ENCODE measurements at places on chromosomes 12 and 14.

- no peak for DNase-seq
Measured at GRCh38 chr12:102879144-102879763, 37.8 kb downstream of the PAH start.

GRCh38 chr12:5268424-5269210, 163.3 kb upstream of the NTF3 start:
- no peak for DNase-seq

DNA sequence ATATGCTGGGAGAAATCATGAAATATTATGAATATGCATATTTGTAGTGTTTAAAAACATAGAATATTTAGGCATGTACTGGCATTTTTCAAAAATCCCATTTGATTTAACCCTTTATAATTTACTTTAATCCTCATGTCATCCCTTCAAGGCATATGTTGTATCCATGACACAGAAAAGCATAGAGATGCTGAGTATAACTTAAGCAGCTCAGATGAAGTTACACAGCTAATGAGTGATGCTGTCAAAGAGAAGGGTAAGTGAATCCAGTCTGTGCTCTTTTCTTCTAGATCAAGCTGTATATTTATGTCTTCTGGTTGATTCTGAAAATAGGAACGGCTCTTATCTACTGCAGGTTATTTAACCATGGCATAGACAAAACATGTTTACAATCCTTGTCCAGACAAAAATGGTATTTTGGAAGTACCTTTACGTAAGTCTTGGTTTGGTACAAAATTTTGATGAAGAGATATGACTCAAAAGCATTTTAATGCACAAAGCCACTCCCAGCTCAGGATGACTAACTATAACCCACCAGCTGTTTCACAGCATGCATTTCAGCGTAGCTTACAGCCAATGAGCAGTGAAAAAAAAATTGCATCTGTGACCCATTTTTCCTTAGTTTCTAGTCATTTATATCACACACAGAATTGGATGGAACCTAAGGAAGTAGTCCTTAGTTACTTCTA, 201.7 kb downstream of the STXBP6 start:
- DNase-seq = no peak

DNA sequence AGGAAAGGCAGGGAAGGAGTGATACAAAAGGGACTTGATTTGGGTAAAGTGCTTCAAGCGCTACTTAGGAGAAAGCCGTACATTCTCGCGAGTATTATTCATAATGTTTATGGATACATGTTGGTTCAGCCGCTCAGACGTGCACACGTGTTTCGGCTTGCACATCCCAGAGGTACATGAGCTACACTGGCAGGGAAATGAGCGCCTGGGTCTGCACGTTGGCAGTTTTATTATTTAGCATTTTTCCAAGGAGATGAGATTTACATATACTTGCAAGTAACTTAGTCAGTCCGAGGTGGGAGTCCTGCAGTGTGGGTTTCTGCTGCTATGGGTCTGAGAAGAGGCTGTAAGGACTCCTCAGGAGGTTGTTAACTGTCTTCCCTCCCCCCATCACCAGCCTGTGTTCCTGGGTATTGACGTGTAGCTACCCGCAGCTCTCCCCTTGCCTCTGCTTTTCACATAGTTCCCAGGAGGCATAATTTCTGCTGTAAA, 1.5 kb downstream of the PRKCH start:
- DNase-seq = no peak

- DNase-seq = no peak
Measured at GRCh38 chr14:24255931-24256711, 6.9 kb downstream of the TGM1 start.

- DNase-seq = peak; percentile 42
Measured at GRCh38 chr12:131852551-131853299, 24.5 kb downstream of the MMP17 start.

- peak; percentile 59 for DNase-seq
Measured at GRCh38 chr12:43882578-43883178, 46.8 kb downstream of the TMEM117 start.

- DNase-seq = no peak
Measured at GRCh38 chr12:49953961-49954846, 3.7 kb downstream of the AQP2 start.

DNA sequence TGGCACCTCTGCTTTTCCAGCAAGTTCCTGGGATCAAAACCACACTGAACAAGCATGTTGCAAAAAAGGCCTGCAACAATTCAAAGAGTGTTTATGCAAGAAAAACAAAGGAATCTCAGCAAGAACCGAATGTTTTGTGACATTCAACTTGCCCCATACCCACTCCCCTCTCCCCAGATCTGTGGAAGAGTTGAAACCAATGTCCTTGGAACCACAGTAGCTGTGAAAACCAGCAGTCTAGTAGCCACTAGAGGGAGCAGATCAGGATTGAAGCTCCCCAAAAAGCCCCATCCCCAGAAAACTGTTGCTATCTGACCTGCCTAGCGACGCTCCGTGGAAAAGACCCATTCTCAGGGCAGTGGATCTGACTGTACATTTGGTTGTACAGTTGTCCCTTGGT, 27.1 kb downstream of the PRKAB1 start:
- DNase-seq = no peak

DNA sequence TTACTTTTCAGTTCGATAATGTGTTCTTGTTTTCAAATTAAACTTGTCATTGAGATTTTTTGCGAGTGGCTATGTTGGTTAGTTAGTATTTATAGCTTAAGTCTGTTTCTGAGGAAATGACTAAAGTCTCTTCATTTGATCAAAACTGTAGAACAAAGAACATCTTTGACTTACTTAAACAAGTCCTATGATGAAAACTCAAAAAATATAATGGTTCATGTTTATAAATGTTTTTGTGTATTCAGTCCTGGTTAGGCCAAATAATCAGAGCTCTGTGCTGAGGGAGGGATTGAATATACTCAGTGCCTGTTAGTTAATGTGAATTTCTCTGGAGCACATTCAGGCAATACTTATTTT, 51.7 kb downstream of the PPFIBP1 start:
- no peak for DNase-seq

DNA sequence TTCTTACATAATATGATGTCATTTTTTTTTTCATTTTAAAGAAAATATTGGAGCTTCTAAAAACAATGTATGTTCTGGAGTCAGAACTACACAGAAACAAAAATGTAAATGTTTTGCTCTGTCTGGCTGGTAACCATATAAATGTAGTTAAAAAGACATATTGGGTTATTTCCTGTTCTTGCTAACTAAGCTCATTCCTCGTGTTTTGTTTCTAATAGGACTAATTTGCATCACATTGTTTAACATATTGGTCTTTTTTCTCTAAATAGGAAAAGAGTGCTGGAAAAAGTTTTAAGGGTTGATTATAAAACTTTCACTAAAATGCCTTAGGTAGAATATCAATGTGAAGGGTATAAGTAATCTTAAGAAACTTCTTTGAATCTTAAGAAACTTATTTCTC, 221.3 kb downstream of the SLC6A15 start:
- DNase-seq = no peak

DNA sequence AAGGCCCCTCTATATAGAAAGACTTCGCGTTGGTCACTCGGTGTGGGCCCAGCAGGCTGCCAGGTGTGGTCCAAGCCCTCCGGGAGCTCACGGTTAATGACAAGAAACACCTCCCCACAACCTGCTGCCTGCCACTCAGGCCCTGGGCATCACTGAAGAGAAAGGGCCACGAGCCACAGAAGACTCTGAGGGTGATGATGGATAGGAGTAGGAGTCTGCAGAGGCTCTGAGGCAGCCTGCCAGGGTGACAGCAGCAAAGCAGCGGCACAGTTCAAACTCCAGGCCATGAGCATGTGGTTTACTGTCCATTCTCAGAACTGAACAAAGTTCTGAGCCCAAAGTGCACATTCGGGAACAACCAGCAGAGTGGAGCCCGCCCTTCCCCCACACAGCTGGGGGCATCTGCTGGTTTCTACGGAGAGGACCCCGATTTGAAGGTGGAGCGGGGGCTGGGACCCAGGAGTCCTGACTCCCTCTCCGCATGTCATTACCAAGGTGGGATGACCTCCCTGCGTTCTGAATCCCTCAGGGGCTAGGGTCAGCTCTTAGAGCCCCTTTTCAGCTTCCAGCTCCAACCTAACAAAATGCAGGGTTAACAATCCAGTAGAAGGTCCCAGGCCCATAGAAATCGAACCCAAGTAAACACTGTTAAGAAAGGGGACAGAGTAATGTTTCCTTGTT, 65.8 kb downstream of the VWF start:
- no peak for DNase-seq

- no peak for DNase-seq
Measured at GRCh38 chr12:127893895-127894609, 372.9 kb upstream of the TMEM132C start.

DNA sequence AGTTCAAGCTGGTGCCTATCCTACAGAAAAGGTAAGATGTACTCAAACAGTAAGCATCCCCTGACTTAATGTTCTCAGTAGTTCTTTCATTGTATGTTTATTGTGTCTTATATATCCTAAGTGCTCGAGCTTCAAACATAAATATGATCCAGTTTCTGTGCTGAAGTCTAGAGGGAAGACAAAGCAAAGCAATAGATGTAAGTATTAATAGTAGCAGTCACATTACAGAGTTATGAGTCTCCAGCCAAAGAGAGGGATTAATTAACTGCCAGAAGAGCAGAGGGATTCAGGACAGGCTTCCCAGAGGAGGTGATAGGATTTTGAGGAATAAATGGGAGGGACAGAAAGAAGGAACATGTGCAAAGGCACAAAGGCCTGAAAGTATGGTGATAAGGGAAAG, 1.4 kb downstream of the NGDN start:
- no peak for DNase-seq

DNA sequence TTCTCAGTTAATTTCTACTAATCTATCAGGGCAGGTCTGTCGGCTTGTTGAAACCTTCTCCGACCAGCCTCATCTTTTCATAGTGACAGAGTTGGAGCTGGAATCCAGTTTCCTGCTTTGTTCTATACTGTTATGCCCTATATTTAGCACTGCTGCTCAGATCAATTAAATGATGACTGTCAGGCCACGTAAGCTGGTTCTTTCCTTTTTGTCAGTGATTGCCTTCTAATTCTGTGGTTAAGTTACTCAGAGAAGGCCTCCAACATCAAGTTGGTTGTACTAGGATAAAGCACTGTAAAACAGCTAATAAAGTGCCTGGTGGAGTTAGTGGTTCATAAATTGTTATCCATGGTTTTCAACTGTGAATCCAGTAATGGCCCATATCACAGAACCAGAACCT, 22.6 kb downstream of the DERA start:
- DNase-seq = no peak

DNA sequence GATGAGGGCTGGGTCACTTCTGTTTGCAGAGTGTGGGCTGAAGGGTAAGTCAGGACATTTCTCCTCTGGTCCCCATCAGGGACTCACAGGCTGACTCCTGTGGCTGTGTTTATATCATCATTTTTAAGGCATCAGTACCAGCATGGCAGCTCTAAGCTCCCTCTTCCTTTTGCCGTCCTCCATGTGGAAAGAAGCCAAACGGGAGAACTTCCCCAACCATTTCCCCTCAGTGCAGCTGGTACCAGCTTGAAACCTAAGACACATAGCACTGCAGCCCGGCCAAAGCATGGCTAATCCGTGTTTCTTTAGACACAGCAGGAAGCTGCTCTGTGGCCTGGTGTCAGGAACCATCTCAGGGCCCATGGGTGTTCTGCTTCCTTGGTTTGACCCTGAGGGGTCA, 31.9 kb upstream of the ATP2A2 start:
- DNase-seq = no peak

DNA sequence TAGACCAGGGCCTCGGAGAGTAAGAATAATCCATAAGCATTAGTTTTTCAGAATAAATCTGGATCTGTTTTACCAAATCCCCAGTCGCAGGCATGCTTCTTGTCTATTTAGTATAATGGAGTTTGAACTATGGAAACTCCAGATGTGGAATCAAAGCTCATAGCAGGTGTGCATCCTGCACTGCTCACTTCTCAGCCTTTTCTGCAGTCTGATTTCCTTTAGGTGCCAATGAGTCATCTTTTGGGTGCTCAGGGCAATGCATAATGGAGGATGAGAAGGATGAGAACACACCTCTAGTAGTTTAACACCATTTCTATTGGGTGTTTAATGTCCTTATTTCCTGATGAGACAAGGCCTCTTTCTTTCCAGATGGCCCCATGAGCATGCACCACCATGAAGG, 961.2 kb downstream of the TMEM121 start:
- DNase-seq = no peak

- peak; percentile 13 for DNase-seq
Measured at GRCh38 chr12:30622509-30622908, 73.2 kb downstream of the IPO8 start.

- DNase-seq = peak; percentile 56
Measured at GRCh38 chr12:4307593-4308333, 13.2 kb upstream of the TIGAR start.

GRCh38 chr14:24465368-24465767, 22.8 kb upstream of the SDR39U1 start:
- DNase-seq = no peak

DNA sequence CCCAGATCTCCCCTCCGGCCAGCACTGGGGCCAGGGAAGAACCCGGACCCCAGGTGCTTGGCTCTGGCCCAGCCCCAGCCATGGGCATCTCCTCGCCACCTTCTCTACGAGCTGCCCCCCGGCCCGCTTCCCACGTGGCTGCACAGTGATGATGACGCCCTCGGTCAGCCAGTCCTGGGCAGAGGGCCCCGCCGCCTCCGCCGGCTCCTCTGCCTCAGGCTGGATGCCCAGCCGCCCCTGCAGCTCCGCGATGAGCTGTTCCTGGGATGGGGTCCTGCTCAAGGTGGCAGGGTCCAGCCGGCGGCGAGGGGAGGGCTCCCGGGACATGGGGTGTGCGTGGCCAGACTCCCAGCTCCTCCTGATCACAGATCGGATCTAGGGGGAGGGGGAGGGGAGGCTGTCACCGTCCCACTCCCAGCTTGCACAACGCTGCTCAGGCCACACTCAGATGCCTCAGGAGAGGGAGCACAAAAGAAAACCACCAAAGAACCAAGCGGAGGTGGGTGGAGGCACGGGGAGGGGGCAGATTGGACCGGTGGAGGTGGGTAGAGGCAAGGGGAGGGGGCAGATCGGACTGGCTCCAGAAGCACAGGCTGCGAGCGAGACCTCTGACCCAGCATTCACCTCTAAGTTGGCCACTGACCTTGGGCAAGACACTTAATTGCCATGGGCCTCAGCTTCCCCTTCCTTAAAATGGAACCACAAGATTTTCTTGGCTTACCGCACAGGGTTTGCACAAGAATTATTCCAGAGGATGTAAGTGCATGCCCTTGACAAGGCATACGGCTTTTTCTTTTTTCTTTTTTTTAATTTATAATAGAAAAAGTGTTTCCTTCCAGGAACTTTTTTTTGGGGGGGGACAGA, 16.1 kb upstream of the RPLP0 start:
- DNase-seq = peak; percentile 76

GRCh38 chr14:22872033-22872832, 693 bp downstream of the LRP10 start:
- peak; percentile 74 for DNase-seq

GRCh38 chr12:62839869-62840660, 94.9 kb downstream of the PPM1H start:
- DNase-seq = no peak

DNA sequence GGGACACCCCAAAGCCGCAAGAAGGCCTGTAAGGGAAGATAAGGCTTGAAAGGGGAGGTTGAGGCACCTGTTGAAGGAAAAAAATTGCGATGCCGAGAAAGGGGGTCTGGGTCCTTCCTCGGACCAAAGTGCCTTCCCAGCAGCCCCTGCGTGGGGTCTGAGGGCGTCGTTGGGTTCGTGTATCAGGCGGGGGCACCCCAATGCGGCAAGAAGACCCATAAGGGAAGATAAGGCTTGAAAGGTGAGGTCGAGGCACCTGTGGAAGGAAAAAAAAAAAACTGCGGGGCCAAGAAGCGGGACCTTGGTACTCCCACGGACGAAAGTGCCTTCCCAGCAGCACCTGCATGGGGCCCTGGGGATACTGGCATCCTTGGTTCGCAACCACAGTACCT, 277.5 kb downstream of the ALG10 start:
- DNase-seq = no peak

Data from inflammatory macrophage (primary cell).